Activated T-helper 1 cell treated with anti-CD3 and anti-CD28 coated beads, Interleukin-2, amount 50 U/mL, for 16 hours (primary cell): ENCODE measurements at places on chromosomes 11 and 22.

- DNase-seq: no peak
These were observed 22.5 kb upstream of the DAGLA start for GRCh38 chr11:61657566-61658290.

GRCh38 chr11:41400124-41400523, 59.3 kb downstream of the LRRC4C start:
- no peak for DNase-seq

- no peak for DNase-seq
These were observed 24.8 kb upstream of the CLDN5 start for GRCh38 chr22:19548964-19549363.

DNA sequence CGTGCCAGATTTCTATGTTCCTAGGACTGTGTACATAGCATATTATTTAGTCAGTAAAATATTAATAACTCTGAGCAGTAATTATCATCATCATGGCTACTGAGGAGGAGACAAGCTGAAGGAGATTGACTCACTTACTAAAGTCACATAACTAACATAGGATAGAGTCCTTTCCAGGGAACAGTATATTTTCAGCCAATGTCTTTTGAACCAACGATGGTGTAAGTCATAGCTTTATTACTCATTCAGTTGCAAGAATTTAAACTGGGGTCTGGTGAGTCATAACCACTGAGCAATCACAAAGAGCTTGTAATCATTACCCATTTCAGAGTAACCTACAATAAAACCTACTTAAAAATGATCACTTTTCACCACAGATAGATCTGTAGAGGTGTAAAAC, 1564.8 kb upstream of the TENM4 start:
- DNase-seq: no peak

GRCh38 chr11:34483106-34483874, 30.3 kb downstream of the ELF5 start:
- DNase-seq: no peak

GRCh38 chr11:59285716-59286260, 72.9 kb upstream of the OR5AN1 start:
- no peak for DNase-seq

GRCh38 chr22:31639436-31640039, 22.5 kb downstream of the PISD start:
- no peak for DNase-seq

DNA sequence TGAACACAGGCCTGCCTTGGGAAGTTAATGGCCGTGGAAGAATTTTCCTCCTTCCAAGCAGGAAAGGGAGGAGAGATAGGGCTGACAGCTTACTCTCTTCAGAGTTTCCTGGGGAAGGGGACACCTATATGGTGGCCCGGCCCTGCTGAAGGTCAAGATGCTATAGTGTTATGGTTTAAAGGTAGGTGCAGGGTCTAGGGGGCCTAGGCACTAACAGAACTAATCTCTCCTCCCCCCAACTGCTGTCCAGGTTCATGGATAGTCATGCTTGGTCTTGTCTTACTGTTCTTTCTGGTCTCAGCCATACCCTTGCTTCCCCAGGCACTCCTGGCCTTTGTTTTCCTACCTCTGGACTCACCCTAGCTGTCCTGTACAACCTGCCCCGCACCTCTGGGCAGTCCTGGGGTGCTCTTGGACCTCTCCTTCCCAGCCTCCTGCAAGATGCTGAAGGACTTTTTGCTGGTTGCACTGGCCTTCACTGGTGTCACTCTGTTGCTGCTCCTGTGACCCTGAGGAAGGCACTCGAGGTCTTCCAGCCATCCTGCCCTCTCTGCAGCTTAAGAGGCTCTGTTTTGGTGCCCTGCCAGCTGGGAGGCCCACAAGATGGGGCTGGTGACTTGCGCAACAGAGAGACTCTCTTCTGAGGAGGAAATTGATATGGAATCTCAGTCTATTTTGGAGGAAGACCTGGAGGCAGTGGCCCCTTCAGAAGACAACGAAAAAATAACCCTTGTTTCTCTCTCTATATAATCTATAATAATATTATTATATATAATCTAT, 17.9 kb downstream of the SEC14L3 start:
- no peak for DNase-seq

GRCh38 chr11:11211186-11211585, 141.9 kb downstream of the CSNK2A3 start:
- DNase-seq: no peak
